ENCODE measurements at places on chromosomes 12 and 14.

- no peaks in the 10 kb centered on the region for H3K36me3 ChIP-seq
- peak overlapping the region; percentile 65 for H3K27ac ChIP-seq
- no peak overlapping the region for H3K4me3 ChIP-seq
- no peak for DNase-seq
These were observed 38.6 kb downstream of the CCDC85C start for GRCh38 chr14:99565383-99565782.

- H3K27ac ChIP-seq: no peak overlapping the region
- DNase-seq: no peak
- no peaks in the 10 kb centered on the region for H3K4me1 ChIP-seq
- H3K4me3 ChIP-seq: no peak overlapping the region
These were observed 738.4 kb upstream of the TMEM132C start for GRCh38 chr12:127528551-127528950.

DNA sequence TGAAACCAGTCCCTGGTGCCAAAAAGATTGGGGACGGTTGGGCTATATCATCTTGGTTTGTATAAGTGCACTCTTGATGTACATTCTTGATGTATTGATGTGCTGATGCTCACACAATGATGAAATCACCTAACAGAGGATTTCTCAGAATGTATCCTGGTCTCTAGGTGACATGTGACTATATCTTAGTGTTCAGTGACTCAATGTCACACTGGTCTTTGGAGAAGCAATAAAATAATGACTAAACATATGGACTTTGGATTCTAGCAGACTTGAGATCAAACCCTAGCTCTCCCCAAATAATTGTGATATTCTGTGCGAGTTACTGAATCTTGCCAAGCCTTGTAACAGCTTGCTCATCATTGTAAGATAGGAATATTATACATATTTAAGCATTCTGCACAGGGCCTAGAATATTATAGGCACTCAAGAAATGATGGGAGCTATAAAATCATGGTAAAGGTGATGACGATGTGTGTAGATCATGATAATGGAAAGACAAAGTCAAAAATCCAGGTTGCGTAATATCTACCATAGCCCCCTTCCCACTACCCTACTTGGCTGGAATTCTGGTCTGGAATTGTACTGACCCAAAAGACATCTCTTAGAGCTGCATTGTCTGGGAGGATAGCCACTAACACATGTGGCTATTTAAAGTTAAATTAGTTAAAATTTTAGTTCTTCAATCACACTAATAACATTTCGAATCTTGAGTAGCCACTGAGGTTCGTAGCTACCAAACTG lies 117.6 kb upstream of the PWP1 start:
- H3K4me3 ChIP-seq: no peak overlapping the region
- DNase-seq: no peak

DNA sequence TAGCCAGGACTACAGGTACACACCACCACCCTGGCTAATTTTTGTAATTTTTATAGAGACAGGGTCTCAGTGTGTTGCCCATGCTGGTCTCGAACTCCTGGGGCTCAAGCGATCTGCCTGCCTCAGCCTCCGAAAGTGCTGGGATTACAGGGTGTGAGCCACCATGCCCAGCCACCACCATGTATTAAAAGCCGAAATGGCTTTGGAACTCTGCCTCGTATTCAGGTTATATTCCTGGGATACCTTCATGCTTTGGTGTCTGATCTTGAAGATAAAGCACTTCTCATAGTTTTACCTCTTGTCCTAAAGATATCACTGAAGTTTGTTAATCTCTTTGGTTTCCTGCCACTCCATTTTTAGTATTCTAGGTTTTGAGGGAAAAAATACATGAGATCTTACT lies 47.2 kb downstream of the MYO1H start:
- no peaks in the 10 kb centered on the region for H3K4me1 ChIP-seq
- H3K27ac ChIP-seq: no peak overlapping the region
- no peak overlapping the region for H3K4me3 ChIP-seq
- no peaks in the 10 kb centered on the region for H3K27me3 ChIP-seq
- H3K36me3 ChIP-seq: no peaks in the 10 kb centered on the region
- DNase-seq: no peak

DNA sequence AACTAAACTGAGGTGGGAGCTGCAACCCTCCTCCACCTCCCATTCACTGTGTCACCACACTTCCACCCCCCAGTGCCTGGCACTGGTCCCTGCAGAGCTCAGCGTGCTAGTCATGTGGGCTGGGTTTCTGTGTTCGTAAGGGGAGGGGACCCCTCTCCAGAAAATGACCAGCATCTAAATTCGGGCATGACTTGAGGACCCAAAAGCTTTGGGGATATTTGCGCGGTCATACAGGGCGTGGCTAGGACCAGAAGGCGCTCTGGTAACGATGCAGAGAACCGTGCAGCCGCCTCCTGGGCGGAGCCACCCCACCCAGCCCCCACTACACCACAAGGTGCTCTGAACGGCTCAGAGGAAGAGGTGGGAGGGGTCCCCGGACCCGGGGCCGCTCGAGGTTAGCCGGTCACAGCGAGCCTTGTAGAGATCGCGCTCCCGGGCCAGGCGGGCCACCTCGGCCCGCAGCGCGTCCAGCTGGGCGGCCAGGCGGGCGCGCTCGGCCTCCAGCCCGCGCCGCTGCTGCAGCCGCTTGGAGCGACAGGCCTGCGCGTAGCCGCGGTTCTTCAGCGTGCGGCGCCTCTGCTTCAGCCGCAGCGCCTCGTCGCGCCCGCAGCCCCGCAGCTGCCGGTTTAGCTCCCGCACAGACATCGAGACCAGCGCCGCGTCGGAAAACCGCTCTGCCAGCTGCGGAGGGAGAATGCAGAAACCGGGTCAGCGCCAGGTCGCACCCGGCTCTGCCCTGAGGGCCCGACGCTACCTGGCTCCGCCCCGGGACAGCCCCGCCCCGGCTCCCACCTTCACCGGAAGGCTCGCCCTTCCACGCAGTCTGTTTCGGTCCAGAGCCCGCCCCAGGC lies 9.8 kb downstream of the CPNE6 start:
- no peaks in the 10 kb centered on the region for H3K4me1 ChIP-seq
- H3K4me3 ChIP-seq: peak overlapping the region; percentile 76
- no peaks in the 10 kb centered on the region for H3K27me3 ChIP-seq
- no peak overlapping the region for H3K27ac ChIP-seq
- H3K36me3 ChIP-seq: no peaks in the 10 kb centered on the region

- H3K36me3 ChIP-seq: no peaks in the 10 kb centered on the region
- no peak for DNase-seq
- no peak overlapping the region for H3K27ac ChIP-seq
- no peak overlapping the region for H3K4me3 ChIP-seq
- H3K27me3 ChIP-seq: no peaks in the 10 kb centered on the region
These were observed 88.8 kb downstream of the NAV3 start for GRCh38 chr12:77919450-77919849.

DNA sequence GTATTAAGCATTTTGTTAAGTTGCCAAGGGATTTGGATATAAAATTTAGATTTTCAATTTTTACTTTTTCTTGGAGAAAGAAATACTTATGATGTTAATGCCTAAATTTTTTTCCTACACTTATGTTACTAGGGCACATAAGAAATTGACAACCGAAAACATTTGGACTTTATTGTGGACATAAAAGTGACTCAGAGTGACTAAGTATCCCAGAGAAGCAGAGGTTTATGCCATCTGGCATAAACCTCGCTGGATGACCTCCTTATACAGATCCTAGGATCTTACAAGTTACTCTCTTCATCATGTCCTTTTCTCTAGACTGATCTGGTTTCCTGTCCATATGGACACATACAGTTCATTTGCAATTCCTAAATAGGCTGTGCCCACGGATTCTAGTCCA lies 89.8 kb downstream of the RERG start:
- H3K4me3 ChIP-seq: no peak overlapping the region
- H3K36me3 ChIP-seq: no peaks in the 10 kb centered on the region
- DNase-seq: no peak
- no peak overlapping the region for H3K27ac ChIP-seq

GRCh38 chr14:32622742-32623141 lies 293.6 kb downstream of the AKAP6 start:
- no peak overlapping the region for H3K27ac ChIP-seq
- H3K36me3 ChIP-seq: no peaks in the 10 kb centered on the region
- no peaks in the 10 kb centered on the region for H3K27me3 ChIP-seq
- no peaks in the 10 kb centered on the region for H3K4me1 ChIP-seq
- H3K4me3 ChIP-seq: no peak overlapping the region
- no peak for DNase-seq

GRCh38 chr12:93111773-93112172 lies 182.7 kb upstream of the EEA1 start:
- H3K4me1 ChIP-seq: no peaks in the 10 kb centered on the region
- no peak overlapping the region for H3K4me3 ChIP-seq
- H3K36me3 ChIP-seq: no peaks in the 10 kb centered on the region
- DNase-seq: no peak

GRCh38 chr12:97424911-97425310 lies 37.7 kb upstream of the RMST start:
- no peak for DNase-seq
- H3K36me3 ChIP-seq: no peaks in the 10 kb centered on the region
- H3K4me3 ChIP-seq: no peak overlapping the region

DNA sequence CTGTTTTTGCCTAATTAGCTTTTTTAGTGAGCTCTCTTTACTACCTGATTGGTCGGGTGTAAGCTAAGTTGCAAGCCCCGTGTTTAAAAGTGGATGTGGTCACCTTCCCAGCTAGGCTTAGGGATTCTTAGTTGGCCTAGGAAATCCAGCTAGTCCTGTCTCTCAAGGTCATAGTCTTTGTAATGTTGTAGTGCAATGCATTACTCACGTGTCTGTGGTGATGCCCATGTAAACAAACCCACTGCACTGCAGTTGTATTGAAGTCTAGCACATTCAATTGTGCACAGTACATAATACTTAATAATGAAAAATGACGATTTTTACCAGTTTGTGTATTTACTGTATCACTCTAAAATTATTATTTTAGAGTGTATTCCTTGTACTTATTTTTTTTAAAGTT lies 335.5 kb downstream of the NUAK1 start:
- no peaks in the 10 kb centered on the region for H3K27me3 ChIP-seq
- H3K4me1 ChIP-seq: no peaks in the 10 kb centered on the region
- no peak overlapping the region for H3K27ac ChIP-seq
- no peak overlapping the region for H3K4me3 ChIP-seq

DNA sequence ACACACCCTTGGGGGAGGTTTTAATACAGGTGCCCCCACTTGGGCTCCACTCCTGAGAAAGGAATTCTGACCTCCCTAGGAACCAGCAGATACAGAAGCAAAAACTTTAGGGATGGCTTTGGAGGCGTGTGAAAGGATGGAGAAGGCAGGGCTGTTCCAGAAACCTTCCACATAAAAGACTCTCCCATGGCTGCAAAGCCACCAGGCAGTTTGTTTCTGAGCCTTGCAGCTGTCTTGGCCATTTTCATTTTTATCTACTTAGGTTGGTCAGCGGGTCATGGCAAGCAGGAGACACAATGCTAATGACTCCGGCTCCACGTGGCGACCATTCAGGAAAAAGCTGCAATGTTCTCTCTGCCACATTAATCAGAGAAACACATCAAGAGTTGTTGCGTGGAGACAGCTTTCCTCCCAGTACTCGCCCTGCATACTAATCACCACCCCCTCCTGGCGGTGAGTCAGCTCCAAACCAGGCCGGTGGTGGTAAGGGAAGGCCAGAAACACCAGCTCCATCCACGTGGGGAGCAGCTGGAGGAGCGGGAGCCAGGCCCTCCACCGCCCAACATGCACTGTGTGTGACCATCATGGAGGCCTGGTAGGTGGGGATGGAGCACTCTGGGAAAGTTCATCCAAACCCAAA lies 30.9 kb upstream of the IRF2BPL start:
- no peak overlapping the region for H3K4me3 ChIP-seq
- H3K36me3 ChIP-seq: no peaks in the 10 kb centered on the region
- H3K27ac ChIP-seq: no peak overlapping the region
- peak; percentile 59 for DNase-seq
- H3K27me3 ChIP-seq: no peaks in the 10 kb centered on the region

GRCh38 chr14:41817626-41818025 lies 210.9 kb downstream of the LRFN5 start:
- no peaks in the 10 kb centered on the region for H3K36me3 ChIP-seq
- no peaks in the 10 kb centered on the region for H3K4me1 ChIP-seq
- no peaks in the 10 kb centered on the region for H3K27me3 ChIP-seq
- H3K4me3 ChIP-seq: no peak overlapping the region
- DNase-seq: no peak

DNA sequence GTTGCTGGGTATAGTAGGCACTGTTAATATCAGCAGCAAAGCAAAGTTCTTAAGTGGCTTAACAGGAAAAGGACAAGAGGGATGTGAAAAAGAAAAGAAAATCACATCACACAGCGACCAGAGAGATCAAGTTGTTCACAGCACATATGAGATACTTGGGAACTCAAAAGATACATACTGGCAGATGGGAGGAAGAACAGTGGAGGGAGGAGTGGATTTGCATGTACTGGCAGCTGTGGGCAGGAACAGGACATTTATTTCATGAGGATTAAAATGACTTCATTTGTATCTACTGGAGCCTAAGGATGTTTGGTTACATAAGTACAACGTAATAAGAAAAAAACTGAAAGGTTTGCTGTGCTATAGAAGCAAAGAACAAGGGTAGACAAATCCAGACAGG lies 136.5 kb upstream of the IFNG-AS1 start:
- H3K27ac ChIP-seq: no peak overlapping the region
- H3K4me1 ChIP-seq: no peaks in the 10 kb centered on the region
- H3K4me3 ChIP-seq: no peak overlapping the region
- no peak for DNase-seq
- no peaks in the 10 kb centered on the region for H3K27me3 ChIP-seq
- no peaks in the 10 kb centered on the region for H3K36me3 ChIP-seq

GRCh38 chr14:103488960-103489359 lies 33.7 kb downstream of the CKB start:
- no peaks in the 10 kb centered on the region for H3K27me3 ChIP-seq
- peaks cover 18% of the 10 kb centered on the region for H3K4me1 ChIP-seq
- no peaks in the 10 kb centered on the region for H3K36me3 ChIP-seq
- no peak for DNase-seq
- H3K4me3 ChIP-seq: no peak overlapping the region

DNA sequence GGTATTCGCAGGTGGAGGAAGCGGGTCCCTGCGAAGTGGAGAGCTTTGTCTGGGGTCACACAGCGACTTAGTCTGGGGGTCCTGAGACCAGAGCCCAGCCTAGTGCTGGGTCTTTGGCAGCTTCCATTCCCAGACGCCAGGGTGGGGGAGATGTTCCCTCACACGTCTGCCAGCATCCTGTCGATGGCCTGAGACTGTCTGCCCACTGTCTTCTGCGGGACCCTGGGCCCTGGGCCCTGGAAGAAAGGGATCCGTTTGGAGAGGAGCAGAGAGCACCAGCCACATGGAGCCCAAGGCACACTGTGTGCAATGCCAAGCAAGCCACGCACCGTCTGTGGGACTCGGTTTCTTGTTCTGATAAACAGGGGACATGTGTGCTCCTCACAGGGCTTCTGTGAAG lies 197.2 kb downstream of the KIF26A start:
- no peak overlapping the region for H3K4me3 ChIP-seq
- H3K36me3 ChIP-seq: no peaks in the 10 kb centered on the region
- no peaks in the 10 kb centered on the region for H3K4me1 ChIP-seq
- DNase-seq: no peak
- no peak overlapping the region for H3K27ac ChIP-seq

All from adrenal gland (tissue), 19 donors.